Sigmoid colon (tissue), 7 donors: ENCODE measurements at places on chromosomes 1 and 21. TPM values are rescaled to one million over a fixed set of nuclear protein-coding genes. Genes with fewer than 3 reads are reported as not detected.

The CLCA4 gene
- 1.7 TPM for total RNA-seq

The CFAP141 gene
- not detected for total RNA-seq

The LYPLAL1 gene
- total RNA-seq, result 22.4 TPM

GRCh38 chr21:42291003-42291750 is 24.0 kb downstream of the TFF3 start:
- no peaks in the 10 kb centered on the region for H3K27me3 ChIP-seq
- H3K4me1 ChIP-seq, result no peaks in the 10 kb centered on the region
- no peak overlapping the region for H3K4me3 ChIP-seq
- no peak overlapping the region for H3K27ac ChIP-seq

- H3K36me3 ChIP-seq, result no peaks in the 10 kb centered on the region
- H3K4me3 ChIP-seq, result no peak overlapping the region
- peaks cover 6% of the 10 kb centered on the region for H3K4me1 ChIP-seq
- no peak for DNase-seq
These were observed 93.0 kb downstream of the NUF2 start for GRCh38 chr1:163414778-163415177.

- H3K27me3 ChIP-seq, result no peaks in the 10 kb centered on the region
- no peaks in the 10 kb centered on the region for H3K36me3 ChIP-seq
- H3K27ac ChIP-seq, result no peak overlapping the region
- peaks cover 15% of the 10 kb centered on the region for H3K4me1 ChIP-seq
These were observed 143.1 kb downstream of the PHTF1 start for GRCh38 chr1:113616156-113616555.

GRCh38 chr1:3066826-3067225 is 2.2 kb upstream of the PRDM16 start:
- no peak overlapping the region for H3K27ac ChIP-seq
- no peaks in the 10 kb centered on the region for H3K4me1 ChIP-seq
- H3K27me3 ChIP-seq, result peaks cover 74% of the 10 kb centered on the region
- DNase-seq, result peak; percentile 54
- no peaks in the 10 kb centered on the region for H3K36me3 ChIP-seq

- DNase-seq, result no peak
- H3K4me1 ChIP-seq, result peaks cover 79% of the 10 kb centered on the region
- H3K36me3 ChIP-seq, result no peaks in the 10 kb centered on the region
- H3K27me3 ChIP-seq, result no peaks in the 10 kb centered on the region
- no peak overlapping the region for H3K4me3 ChIP-seq
These were observed 40.5 kb downstream of the DDR2 start for GRCh38 chr1:162672622-162673260.

- no peaks in the 10 kb centered on the region for H3K27me3 ChIP-seq
- no peak overlapping the region for H3K27ac ChIP-seq
- H3K4me3 ChIP-seq, result no peak overlapping the region
- H3K36me3 ChIP-seq, result no peaks in the 10 kb centered on the region
- no peaks in the 10 kb centered on the region for H3K4me1 ChIP-seq
These were observed 286.2 kb downstream of the SPATA17 start for GRCh38 chr1:217917281-217917887.

GRCh38 chr1:55814967-55815366 is 599.8 kb upstream of the USP24 start:
- H3K4me1 ChIP-seq, result peaks cover 17% of the 10 kb centered on the region
- H3K27ac ChIP-seq, result no peak overlapping the region
- DNase-seq, result no peak

DNA sequence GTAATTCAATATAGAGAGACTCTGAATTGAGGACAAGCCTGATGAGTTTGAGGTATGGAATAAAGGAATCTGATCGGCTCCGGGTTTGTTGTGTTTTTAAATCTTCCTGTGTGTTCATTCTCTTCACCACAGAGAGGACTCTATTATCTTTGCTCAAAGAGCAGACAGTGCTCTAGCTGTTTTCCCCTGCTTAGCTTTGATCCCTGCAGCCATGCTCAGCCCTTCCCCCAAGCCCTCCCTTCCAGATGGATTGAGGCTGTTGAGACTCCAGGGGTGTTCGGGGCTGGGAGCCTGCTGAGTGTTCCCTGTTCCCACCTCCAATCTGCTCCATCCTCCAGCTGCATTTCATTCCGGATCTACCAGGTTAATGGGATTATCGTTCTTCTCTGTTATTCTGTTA is 74.2 kb upstream of the CXADR start:
- no peaks in the 10 kb centered on the region for H3K36me3 ChIP-seq
- H3K4me3 ChIP-seq, result no peak overlapping the region
- no peak overlapping the region for H3K27ac ChIP-seq
- no peak for DNase-seq
- no peaks in the 10 kb centered on the region for H3K4me1 ChIP-seq
- H3K27me3 ChIP-seq, result no peaks in the 10 kb centered on the region

GRCh38 chr1:228109962-228110488 is 926 bp upstream of the MRPL55 start:
- peak overlapping the region; percentile 96 for H3K27ac ChIP-seq
- DNase-seq, result no peak
- H3K27me3 ChIP-seq, result no peaks in the 10 kb centered on the region
- H3K4me3 ChIP-seq, result peak overlapping the region; percentile 72
- peaks cover 4% of the 10 kb centered on the region for H3K36me3 ChIP-seq
- H3K4me1 ChIP-seq, result peaks cover 21% of the 10 kb centered on the region

- peaks cover 6% of the 10 kb centered on the region for H3K4me1 ChIP-seq
- no peaks in the 10 kb centered on the region for H3K36me3 ChIP-seq
- no peak overlapping the region for H3K4me3 ChIP-seq
- H3K27me3 ChIP-seq, result no peaks in the 10 kb centered on the region
- no peak for DNase-seq
These were observed 131.9 kb downstream of the HLX start for GRCh38 chr1:221011145-221011544.

- H3K27ac ChIP-seq, result no peak overlapping the region
- peaks cover 34% of the 10 kb centered on the region for H3K4me1 ChIP-seq
- H3K4me3 ChIP-seq, result peak overlapping the region; percentile 30
- H3K27me3 ChIP-seq, result no peaks in the 10 kb centered on the region
- DNase-seq, result no peak
- H3K36me3 ChIP-seq, result no peaks in the 10 kb centered on the region
These were observed 194.2 kb upstream of the FMN2 start for GRCh38 chr1:239897458-239897857.

DNA sequence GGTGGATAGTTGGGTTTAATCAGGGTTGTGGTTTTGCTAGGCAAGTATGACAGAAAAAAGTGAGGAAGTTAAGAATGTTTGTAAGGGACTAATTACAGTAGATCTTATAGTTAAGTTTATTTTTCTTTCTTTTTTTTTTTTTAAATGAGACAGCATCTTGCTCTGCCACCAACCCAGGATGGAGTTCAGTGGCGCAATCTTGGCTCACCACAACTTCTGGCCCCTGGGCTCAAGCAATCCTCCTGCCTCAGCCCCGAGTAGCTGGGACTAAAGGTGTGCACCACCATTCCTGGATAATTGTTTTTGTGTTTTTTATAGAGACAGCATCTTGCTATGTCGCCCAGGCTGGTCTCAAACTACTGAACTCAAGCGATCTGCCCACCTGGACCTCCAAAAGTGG is 41.7 kb downstream of the EYA3 start:
- H3K36me3 ChIP-seq, result no peaks in the 10 kb centered on the region
- DNase-seq, result no peak
- no peaks in the 10 kb centered on the region for H3K27me3 ChIP-seq
- H3K4me3 ChIP-seq, result no peak overlapping the region
- H3K27ac ChIP-seq, result no peak overlapping the region
